ENCODE measurements at places on chromosomes 12 and 14.

GRCh38 chr14:101337053-101337452 lies 224.2 kb upstream of the DIO3 start:
- DNase-seq: no peak

GRCh38 chr12:92020983-92021665 lies 124.5 kb downstream of the BTG1 start:
- no peak for DNase-seq

- DNase-seq: no peak
Observed at GRCh38 chr12:40502322-40502721, 189.9 kb upstream of the CNTN1 start.

DNA sequence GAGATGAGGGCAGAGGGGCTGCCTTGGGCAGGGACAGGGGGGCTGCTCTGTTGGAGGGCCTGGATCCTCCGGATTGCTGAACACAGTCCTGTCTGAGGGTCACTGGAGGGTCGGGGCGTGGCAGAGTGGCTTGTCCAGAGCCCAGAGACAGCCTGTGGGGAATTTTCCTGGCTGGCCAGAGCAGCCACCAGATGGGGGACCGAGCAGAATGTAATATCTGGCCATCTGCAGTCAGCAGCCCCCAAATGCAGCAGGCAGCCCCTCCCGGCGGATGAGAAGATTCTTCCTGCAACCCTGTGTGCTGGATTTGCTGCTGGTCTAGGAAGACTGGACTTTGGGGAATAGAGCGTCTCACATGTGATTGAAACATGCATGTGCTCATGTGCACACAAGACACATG lies 23.3 kb upstream of the NOS1 start:
- no peak for DNase-seq

- DNase-seq: no peak
Observed at GRCh38 chr12:5884285-5884684, 60.8 kb downstream of the ANO2 start.

DNA sequence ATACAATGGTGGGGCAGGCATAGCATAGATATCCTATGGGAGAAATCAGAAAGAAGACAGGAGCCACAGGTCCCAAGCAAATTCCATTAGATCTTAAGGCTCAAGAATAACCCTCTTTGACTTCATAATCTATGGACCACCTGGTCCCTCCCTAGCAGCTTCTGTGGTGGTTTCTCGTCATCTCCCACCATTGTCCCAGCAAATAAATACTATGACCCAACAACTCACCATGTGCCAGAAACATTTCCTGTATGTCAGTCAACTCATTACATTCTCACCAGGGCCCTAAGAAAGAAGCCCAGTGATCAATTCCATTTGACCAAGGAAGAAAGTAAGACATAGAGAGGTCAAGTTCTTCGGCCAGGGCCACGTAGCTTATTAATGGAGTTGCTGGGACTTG lies 646.2 kb downstream of the VRK1 start:
- no peak for DNase-seq

GRCh38 chr14:62206456-62206855 lies 444.2 kb downstream of the SNAPC1 start:
- no peak for DNase-seq

DNA sequence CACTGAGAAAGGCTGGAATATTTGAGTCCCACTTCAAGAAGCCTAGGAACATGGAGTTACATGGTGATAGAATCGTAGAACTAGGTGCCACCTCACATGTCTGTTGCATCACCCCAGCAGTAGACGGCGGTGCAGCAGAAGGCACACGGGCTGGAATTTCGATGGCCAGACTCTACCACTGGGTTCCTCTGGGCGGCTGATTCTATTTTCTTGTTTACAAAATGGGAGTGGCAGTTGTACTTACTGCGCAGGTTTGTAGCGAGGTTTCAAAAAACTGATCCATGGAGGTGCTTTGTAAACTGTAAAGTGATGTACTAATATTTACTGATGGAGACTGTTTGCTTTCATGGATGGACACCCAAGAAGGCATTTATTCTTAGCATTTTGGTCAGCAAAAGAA lies 45.7 kb downstream of the WDR20 start:
- no peak for DNase-seq
